Activated T-helper 1 cell treated with Interleukin-2 at 50 U/mL for 16 hours (primary cell): ENCODE measurements at places on chromosomes 6 and 20.

DNA sequence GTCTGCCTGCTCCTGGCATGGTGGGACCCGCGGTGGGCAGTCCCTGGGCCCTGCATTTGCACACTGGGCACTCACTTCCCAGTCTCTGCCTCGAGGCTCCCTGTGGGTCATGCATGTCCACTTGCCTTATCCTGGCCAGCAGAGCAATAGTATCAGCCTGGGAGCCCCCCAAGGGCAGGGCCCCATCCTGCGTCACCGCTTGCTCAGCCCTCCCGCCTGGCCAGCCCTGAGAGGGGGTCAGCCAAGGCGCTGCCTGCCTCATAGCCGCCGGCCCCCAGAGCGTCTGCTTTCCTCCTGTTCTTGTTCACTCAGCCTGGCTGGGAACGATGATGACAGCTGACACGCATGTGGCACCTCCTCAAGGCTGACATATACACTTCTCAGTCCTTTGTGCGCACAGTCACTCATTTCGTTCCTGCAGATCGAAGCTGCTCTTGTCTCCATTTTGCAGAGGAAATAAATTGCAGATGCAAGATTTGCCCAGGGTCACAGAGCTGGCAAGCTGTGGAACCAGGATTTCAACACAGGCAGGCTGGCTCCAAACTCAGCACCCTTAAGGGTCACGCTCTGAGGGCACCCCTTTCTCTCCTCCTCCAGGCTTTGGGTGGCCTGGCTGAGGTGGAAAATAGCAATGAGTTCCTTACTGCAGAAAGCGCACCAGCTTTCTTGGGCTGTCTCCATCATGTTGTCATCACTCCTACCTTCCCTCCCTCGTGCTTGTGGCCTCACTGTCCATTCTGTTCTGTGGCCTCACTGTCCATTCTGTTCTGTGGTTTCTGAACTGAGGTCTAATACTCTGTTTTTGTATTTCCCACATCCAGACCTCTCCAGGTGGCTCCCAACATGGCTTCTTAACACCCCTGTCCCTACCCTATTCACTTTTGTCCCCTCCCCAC, 17.2 kb downstream of the KCNK17 start:
- no peak for DNase-seq

DNA sequence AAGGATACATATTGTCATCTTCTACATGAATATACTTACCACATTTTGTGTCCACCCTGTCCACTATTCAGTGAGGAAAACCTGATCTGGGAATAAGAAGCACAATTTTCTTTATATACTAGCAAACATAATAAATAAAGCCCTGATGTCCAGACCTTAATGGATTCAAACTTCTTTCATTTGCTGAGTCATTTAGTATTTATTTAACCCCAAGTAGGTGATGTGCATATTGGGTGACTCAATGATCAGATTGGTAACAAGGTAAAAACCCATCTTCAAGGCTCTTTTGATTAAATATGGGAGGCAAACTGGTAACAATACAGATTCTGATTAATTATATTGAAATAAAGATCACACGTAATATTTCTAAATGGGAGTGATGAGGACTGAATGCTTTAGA, 1159.8 kb upstream of the EYS start:
- DNase-seq = no peak

DNA sequence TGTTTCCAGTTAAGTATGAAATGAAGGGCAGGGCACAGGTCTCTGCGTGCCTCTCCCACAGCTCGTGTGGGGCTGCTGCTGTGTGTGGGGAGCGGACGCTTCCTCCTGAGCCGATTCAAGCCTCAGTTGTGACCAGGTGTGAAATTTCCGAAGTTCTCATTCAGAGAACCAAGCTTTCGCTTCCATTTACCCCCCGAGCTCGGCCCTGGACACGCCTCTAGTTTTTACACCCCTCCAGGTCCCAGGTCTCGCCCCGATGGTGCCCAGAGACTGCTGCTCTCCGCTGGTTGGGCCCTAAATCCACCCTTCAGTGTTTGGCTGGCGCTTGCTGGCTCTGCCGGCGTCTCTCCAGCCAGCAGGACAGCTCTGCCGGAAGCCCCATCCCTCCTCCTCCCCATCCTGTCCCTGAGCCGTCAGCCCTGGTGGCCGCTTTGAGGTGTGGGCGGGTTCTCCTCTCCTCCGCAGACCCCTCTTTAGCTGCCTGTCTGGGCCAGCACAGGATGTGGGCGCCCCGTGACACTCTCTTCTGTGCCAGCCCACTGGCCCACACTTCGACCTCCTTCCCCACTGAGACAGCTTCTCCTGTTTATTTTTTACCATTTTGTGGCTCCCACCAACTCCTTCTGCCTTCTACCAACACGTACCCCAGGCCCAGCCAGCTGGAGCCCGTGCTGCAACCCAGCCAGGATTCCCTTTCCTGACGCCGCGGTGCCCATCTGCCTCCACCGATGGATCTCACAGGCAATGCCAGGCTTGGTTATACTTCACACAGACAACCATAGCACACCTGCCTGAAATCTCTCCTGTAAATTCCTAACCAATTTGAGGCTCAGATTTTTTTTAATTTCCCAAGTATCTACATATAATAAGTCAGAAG, 142.8 kb downstream of the DLL1 start:
- DNase-seq = peak; percentile 44

DNA sequence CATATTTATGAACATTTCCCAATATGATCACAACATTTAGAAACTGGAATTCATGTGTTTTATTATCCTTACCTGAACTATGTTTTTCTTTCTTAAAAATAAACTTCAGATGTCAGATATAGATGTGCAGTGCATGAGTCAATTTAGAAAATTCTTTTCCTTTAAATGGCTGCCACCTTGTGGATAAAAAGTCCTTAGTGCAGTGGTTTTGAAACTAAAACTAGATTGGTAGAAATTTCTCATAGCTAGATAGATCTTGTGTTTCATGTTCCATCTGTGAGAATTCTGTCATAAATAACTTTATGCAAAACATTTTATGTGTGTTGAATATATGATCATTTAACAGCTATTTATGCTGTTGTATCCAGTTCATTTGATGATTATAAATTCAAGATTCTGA, 134.9 kb downstream of the KLHL32 start:
- DNase-seq = no peak

GRCh38 chr6:24990944-24991809, 55.4 kb upstream of the RIPOR2 start:
- DNase-seq = no peak

DNA sequence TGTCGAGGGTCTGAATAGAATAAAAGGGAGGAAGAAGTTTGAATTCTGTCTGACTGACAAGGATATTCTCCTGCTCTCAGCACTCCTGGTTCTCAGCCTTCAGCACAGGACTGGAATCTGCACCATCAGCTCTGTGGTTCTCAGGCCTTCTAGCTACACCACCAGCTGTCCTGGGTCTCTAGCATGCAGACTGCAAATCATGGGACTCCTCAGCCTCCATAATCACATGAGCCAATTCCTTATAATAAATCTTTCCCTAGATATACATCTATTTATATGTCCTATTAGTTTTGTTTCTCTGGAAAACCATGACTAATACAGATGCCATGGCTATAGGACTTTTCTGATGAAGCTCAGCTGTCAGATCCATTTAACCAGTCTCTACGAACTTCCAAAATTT, 132.8 kb upstream of the ECI2 start:
- DNase-seq = no peak

DNA sequence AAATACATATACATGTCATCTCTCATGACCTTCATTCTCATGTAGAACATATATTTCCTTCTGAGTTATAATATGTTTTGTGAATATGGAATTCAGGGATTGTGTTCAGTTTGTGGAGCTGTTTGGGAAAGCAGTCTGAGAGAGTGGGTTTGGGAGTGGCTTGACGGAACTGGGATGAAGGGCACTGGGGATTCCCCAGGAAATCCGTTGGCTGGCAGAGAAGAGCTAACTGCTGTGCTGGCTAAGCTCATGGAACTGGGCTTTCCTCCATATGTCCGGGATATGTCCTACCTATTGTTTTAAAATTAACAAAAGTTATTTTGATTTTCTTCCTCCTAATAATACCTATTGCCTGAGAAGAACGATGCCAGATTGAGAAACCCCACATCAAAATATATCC, 359.5 kb upstream of the FLRT3 start:
- no peak for DNase-seq

- peak; percentile 16 for DNase-seq
These were observed 123.5 kb downstream of the MAP3K7 start for GRCh38 chr6:90463359-90463758.

DNA sequence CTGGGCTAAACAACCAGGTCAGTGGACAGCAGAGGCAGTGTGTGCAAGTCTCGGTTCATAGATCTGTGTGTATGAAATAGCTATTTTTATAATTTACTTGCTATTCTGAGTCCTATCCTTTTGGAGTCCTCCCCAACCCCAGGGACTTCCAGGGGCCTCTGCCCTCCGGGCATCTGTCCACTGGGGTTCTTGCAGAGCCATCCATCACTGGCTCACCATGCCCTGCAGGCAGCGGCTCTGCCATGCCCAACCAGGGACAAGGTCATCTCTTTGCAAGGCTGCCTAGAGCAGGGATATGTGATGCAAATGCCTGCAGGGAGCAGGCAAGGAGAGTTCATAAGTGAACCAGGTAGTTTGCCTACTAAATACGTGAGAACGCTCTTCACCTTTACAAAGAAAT, 10.5 kb upstream of the BEND3 start:
- DNase-seq = no peak

DNA sequence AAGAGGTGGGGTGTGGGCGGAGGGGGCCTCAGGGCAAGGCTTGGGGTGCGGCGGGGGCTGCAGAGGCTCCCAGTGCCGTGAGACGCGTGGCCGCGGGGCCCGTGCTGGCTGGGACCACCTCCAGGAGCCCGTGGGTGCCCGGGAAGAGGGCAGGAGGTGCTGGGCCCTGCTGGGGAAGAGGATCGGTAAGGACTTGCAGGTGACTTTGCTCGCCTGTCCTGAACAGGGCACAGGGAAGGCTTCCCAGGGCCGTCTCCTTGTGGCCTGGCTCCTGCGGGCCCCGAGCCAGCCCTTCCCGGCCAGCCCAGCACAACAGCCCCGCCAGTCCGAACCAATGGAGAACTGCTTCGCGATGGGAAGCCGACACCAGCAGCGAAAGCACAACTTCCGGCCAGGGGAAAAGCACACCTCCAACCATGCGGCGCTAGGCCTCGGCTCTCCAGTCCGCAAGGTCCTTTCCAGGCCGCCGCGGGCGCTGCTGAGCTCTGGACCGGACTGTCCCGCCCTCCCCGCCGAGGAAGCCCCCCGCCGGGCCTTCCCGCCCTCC, 32.3 kb downstream of the IRF4 start:
- no peak for DNase-seq

- DNase-seq = no peak
These were observed 54.4 kb upstream of the GTSF1L start for GRCh38 chr20:43781215-43781614.

DNA sequence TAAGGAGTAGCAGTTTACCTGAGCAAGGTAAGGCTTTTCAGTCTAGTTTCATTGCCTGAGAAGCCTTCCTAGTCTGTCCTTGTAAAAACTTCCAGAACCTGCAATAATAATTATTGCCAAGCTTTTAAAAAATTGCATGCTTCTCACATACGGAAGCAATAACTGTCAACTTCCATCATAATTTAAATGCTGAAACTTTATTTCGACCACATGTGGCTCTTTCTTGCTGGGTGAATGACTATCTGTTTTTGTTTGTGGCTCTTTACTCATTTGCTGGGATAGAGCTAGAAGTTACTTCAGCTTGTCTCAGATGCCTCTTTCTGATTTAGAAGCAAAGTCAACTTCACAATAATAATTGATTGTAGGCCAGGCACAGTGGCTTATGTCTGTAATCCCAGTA, 95.9 kb upstream of the COL21A1 start:
- DNase-seq = no peak

- DNase-seq = no peak
These were observed 2.9 kb downstream of the SALL4 start for GRCh38 chr20:51799401-51799860.

DNA sequence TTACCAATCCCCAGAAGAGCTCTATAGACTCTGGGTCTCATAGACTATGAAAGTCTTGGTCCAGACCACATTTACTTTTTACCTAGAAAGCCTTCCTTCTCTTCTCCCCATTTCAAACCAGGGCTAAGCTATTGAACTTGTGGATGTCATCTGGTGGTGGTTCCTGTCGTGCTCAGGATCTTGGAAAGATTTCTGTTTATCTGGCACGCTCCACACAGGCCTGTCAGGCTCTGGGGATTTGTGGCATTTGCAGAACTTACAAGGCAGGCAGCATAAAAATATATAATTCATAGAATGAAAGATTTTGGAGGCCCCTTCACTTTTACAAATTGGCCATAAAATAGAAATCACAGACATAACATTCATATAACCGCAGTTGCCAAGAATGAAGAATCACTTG, 188.1 kb downstream of the UST start:
- no peak for DNase-seq

GRCh38 chr20:42192321-42192720, 574.1 kb upstream of the CHD6 start:
- no peak for DNase-seq

GRCh38 chr6:136149311-136149710, 100.8 kb downstream of the MTFR2 start:
- no peak for DNase-seq

DNA sequence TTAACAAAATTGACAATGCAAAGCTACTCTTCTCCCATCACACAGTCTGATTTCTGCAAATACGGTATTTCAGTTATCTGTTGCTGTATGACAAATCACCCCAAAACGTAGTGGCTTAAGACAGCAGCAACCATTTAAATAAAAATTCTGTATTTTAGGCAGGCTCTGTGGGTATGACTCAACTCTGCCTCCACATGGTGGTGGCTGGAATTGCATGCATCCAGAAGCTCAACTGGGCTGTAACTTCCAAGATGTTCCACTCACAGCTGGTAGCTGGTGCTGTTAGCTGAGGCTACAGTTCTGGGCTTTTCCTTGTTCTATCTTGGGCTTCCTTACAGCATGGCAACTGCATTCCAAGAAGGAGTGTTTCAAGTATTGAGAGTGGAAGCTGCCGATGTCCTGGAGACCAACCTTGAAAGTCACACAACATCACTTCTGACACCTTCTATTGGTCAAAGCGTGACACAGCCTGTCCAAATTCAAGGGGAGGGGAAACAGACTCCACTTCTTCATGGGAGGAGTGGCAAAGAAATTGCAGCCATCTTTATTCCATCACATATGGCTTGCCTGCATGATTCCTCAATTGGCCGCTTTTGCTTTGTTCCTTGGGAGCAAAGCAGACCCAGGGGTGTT, 39.7 kb upstream of the TULP1 start:
- DNase-seq = peak; percentile 33

DNA sequence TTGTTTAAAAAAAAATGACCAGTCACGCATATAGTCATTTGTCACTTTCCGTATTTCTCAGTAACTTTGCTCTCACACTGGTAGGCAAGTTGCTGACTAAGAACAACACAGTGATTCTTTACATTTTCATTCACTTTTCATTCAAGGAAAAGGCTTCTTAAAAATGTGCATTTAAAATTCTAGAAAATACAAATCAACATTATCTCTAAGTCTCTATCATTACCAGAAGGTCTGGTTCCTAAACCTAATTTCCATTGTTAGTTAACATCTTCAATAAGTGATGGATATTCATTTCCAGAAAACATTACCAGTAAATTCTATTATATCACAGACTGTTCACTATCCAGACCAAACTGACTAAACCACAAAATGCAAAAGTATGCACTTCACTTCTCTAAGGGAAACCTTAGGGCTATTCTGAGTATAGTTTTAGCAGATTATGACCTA, 115.3 kb downstream of the AHI1 start:
- DNase-seq = no peak

GRCh38 chr6:56764081-56764566, 121.4 kb upstream of the DST start:
- DNase-seq = no peak

- no peak for DNase-seq
These were observed 49.3 kb upstream of the ARID1B start for GRCh38 chr6:156727715-156728385.
